ENCODE measurements at places on chromosomes 2 and 18. TPM values are rescaled to one million over a fixed set of nuclear protein-coding genes. Genes with fewer than 3 reads are reported as not detected.

The OBSL1 gene
- total RNA-seq = 0.94 TPM

The CFAP65 gene
- total RNA-seq = not detected

The C2orf15 gene
- 0.50 TPM for total RNA-seq

The GKN1 gene
- not detected for total RNA-seq

The PROM2 gene
- not detected for total RNA-seq

DNA sequence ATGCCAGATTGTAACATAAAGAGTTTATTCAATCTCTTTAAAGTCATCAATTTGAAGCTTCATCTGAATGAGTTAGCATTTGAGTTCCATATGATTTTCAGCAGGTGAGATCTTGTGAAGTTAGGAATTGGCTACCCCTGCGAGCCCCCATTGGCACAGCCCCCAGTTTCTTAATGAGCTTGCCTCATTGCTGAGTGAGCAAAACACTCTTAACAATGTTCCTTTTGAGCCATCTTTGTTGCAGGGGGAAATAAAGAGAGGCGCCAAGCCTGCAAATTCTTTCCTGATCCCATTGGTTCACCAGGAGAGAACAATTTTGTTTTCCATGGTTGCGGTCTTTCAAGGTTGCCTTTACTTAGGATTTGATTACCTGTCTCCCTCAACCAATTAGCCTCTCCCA is 18.7 kb downstream of the DPP10 start:
- no peaks in the 10 kb centered on the region for H3K36me3 ChIP-seq
- peaks cover 2% of the 10 kb centered on the region for H3K27me3 ChIP-seq
- no peak overlapping the region for H3K27ac ChIP-seq
- H3K4me3 ChIP-seq = no peak overlapping the region

GRCh38 chr2:116489944-116490343 is 1324.5 kb upstream of the DDX18 start:
- H3K27ac ChIP-seq = no peak overlapping the region
- no peak overlapping the region for H3K4me3 ChIP-seq
- no peaks in the 10 kb centered on the region for H3K4me1 ChIP-seq
- no peak for DNase-seq
- H3K36me3 ChIP-seq = peaks cover 3% of the 10 kb centered on the region

GRCh38 chr18:10410472-10411308 is 43.7 kb upstream of the APCDD1 start:
- H3K4me1 ChIP-seq = no peaks in the 10 kb centered on the region
- no peak for DNase-seq

DNA sequence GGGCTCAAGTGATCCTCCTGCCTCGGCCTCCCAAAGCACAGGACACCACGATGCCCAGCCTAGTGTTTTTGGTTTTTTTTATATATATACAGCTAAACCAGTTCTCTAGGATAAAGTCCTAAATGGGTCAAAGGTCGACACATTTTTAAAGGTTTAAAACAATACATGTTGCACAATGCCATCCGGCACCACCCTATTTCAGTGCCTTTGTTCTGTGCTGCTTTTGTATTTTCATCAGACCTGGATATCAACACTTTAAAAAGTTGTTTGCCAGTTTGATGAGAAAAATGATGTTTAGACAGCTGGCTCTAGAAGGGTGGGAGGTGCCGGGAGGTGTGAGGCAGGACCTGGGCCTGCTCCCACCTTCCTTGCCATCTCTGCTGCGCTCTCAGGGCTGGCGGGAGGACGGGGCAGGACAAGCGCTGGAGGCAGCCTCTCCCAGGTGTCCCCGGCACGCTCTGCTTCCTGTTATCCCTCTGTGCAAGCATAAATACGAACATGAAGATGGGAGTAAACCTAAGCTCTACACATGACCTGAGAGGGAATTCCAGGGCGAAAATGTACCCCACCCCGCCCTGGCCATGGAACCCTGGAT is 103.7 kb downstream of the HS6ST1 start:
- H3K36me3 ChIP-seq = no peaks in the 10 kb centered on the region
- H3K4me3 ChIP-seq = no peak overlapping the region

DNA sequence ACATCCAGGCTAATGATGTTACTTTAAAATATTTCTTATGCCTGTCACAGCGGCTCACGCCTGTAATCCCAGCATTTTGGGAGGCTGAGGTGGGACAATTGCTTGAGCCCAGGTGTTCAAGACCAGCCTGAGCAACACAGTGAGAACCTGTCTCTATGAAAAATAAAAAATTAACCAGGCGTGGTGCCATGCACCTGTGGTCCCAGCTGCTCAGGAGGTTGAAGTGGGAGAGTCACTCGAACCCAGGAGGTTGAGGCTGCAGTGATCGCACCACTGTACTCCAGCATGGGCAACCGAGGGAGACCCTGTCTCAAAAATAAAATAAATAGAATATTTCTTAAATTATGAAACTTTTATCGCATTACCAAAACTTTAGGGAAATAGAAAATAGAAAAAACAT is 28.1 kb upstream of the ACTR3 start:
- no peak overlapping the region for H3K27ac ChIP-seq
- no peak overlapping the region for H3K4me3 ChIP-seq
- DNase-seq = no peak
- no peaks in the 10 kb centered on the region for H3K4me1 ChIP-seq

- no peak overlapping the region for H3K4me3 ChIP-seq
- H3K36me3 ChIP-seq = no peaks in the 10 kb centered on the region
- H3K27me3 ChIP-seq = peaks cover 12% of the 10 kb centered on the region
- H3K4me1 ChIP-seq = no peaks in the 10 kb centered on the region
- DNase-seq = no peak
Observed at GRCh38 chr18:34661464-34662087, 48.5 kb upstream of the DTNA start.

The FAM237A gene
- total RNA-seq = not detected

The DRC1 gene
- not detected for total RNA-seq

GRCh38 chr2:163155279-163155883 is 316.8 kb upstream of the KCNH7 start:
- no peaks in the 10 kb centered on the region for H3K36me3 ChIP-seq
- no peak for DNase-seq
- H3K27ac ChIP-seq = no peak overlapping the region
- H3K27me3 ChIP-seq = no peaks in the 10 kb centered on the region

The TEKT4 gene
- total RNA-seq = not detected

DNA sequence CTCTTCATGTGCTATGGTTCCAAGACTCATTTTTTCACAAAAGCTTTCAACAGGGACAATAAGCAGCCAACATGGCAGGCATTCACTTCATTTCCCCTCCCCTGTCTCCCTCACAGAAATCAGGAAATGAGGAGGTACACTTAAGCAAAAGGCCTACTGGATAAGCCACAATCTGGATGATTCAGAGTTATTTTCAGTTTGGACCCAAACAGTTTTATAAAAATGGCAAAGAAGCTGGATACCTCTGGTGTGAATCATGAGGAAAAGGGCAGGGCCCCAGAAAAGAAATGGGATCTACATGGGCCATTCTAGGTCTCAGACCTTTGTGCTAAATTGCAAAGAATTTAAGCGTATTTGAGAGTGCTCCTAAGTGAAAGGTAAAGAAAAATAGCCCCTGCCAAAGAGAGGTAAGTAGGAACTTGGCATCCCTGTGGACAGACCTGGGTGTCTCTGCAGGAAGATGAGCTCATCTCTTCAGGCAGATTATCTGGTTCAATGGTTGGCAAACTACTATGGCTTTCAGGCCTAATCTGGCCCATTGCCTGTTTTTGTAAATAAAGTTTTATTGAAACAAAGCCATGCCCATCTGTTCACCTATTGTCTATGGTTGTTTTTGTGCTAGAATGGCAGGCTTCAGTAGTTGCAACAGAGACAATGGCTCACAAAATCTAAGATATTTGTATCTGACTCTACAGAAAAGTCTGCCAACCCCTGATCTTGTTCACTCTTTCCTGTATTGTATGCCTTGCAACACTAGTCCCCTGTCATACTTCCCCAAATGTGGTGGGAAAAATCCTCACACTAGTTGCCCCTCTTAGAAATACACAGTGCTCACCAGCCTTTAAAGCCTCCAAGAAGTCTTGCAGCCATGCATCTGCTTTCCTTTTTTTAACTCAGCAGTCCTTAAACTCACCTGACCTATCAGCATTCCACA is 315.0 kb downstream of the ALK start:
- H3K36me3 ChIP-seq = no peaks in the 10 kb centered on the region
- H3K4me1 ChIP-seq = no peaks in the 10 kb centered on the region
- no peak overlapping the region for H3K27ac ChIP-seq
- H3K4me3 ChIP-seq = no peak overlapping the region

- no peaks in the 10 kb centered on the region for H3K27me3 ChIP-seq
- no peaks in the 10 kb centered on the region for H3K36me3 ChIP-seq
- no peak overlapping the region for H3K27ac ChIP-seq
- DNase-seq = no peak
- no peak overlapping the region for H3K4me3 ChIP-seq
- H3K4me1 ChIP-seq = peaks cover 9% of the 10 kb centered on the region
Observed at GRCh38 chr2:136017786-136018185, 32.4 kb upstream of the DARS1 start.
